Thoracic aorta (tissue), 2 donors: ENCODE measurements at places on chromosomes 5 and 9. TPM values are rescaled to one million over a fixed set of nuclear protein-coding genes. Genes with fewer than 3 reads are reported as not detected.

CTNND2 gene
- not detected for total RNA-seq

OR1Q1 gene
- total RNA-seq = not detected

MINAR2 gene
- not detected for total RNA-seq

CCL27 gene
- not detected for total RNA-seq

RNF224 gene
- total RNA-seq = not detected

PKD2L2 gene
- total RNA-seq = not detected

SAXO1 gene
- 1.8 TPM for total RNA-seq

- no peak for DNase-seq
Measured at GRCh38 chr9:77883133-77883532, 148.5 kb downstream of the GNAQ start.

- no peak for DNase-seq
Measured at GRCh38 chr5:39158786-39159185, 60.6 kb downstream of the FYB1 start.

- DNase-seq = no peak
Measured at GRCh38 chr5:140575309-140575708, 10.7 kb downstream of the SLC35A4 start.

GRCh38 chr5:72557167-72558045 lies 50.2 kb upstream of the ZNF366 start:
- no peak for DNase-seq

- no peak for DNase-seq
Measured at GRCh38 chr9:136981588-136982231, 1.1 kb upstream of the LCNL1 start.

DNA sequence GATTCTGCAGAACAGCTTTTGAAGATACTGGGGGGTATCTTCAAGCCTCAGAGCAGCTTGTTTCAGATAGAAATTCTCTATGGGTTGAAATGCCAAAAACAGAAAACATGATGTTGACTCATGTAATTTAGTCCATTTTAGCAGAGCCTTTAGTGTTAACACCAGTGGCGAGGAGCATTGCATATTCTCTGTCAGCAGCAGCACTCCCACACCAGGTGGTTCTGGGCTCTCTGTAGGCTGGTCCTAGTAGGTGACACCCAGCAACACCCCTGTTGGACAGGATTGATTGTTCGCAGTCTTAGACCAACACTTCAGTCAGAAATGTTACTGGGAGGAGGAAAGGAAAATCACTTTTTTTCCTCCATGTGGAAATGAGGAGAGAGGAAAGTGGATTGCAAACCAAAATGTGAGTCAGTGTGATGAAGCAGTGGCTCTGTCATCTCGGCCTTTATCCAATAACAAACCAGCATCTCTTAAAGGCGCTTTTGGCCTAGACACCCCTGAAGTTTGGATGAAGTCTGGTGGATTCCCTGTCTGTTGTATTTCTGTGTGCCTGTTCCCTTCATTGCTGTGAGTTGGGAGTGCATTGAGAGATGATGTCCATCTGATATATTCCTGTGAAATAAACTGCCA lies 16.8 kb downstream of the SLC46A2 start:
- no peak for DNase-seq
